Fibroblast of mammary gland (primary cell): ENCODE measurements at places on chromosomes 16 and 17.

DNA sequence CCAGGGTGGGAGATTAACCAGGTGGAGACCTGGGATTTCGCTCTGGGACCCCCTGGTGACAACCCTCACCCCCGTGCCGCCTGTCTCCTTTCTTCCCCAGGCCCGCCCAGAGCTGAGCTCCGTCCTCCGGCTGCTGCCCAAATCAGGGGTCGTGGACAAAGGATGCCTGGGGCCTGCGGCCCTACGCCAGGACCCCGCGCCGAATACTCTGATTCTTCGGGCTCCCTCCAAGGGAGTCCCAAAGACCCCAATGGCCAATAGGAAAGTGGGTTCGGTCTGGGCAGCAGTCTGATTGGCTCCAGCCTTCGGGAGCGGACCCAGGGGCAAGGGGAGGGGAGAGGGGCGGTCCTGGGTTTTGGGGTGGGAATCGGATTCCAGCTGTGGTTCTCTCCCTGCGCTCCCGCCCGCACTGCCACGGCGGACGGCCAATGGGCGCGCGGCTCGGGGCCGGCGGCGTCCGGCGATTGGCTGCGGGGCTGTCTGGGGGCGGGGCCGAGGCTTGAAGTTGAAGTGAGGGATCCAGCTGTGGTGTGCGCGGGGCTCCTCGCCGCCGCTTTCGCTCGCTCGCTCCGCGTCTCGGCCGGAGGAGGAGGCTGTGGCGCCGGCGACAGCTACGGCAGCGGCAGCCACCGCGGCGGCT, at the start of gene CACNA1G:
TSS of gene CACNA1G (plus strand) at position 531 of the 640 bp plus-strand sequence. CDS start 745 bp downstream, outside the sequence.
- DNase-seq = peak; percentile 74

- DNase-seq = no peak
Observed at GRCh38 chr16:73428121-73428520, 380.2 kb upstream of the ZFHX3 start.

- DNase-seq = no peak
Observed at GRCh38 chr16:88610909-88611812, 27.2 kb upstream of the IL17C start.

- DNase-seq = peak; percentile 96
Observed at GRCh38 chr17:836151-836550, 54.0 kb downstream of the MRM3 start.

DNA sequence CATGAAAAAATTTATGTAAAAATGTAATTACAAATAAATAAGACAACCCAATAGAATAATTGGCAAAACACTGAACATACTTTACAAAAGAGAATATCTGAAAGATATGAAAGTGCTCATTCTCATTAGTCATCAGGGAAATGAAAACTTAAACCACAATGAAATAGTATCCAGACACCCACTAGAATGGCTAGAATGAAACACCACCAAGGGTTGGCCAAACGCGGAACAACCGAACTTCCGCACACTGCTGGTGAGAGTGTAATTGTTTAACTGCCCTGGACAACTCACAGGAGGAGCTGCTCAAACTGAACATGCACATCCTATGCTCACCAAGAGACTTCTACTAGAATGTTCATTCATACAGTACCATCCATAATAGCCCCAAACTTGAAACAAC, 5.8 kb upstream of the ZDHHC7 start:
- peak; percentile 61 for DNase-seq

DNA sequence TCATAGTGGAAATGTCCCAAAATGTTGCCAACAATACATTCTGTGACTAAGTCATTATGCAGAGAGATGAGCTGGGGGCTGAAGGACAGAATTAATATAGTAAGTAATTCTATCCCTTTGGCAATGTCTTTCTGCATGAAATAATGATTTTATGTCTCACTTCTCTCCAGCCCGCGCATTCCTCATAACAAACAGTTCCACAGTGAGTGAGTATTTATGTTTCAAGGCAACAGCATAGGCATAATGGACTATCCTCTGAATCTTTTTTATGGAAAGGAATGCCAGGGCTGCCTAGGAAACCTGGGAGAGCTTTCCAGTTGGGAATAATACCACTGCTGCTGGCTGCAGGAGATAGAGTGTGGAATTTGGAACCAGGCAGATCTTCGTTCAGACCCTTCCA, 477.7 kb downstream of the HS3ST4 start:
- no peak for DNase-seq

DNA sequence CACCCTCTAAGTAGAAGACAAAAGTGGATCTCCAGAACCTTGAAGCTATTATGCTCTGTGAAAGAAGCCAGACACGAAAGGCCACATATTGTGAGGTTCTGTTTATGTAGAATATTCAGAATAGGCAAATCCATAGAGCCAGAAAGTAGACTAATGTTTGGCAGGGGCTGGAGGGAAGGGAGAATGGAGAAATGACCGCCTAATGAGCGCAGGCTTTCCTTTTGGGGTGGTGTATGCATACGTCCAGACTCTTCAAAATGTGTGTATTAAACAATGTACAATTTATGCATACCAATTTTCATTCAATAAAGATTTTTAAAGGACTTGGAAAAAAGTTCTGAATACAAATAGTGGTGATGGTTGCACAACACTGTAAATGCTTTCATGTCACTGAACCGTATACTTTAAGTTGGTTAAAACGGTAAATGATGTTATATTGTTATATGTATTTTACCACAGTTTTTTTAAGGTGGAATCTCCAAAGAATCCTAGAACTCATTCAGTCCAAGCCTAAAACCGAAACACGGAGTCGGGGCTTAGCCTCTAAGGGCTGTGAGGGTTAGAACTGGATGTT, 397.4 kb downstream of the SOX9 start:
- DNase-seq = no peak

- DNase-seq = peak; percentile 92
Observed at GRCh38 chr17:59753522-59754467, 46.3 kb downstream of the VMP1 start.

DNA sequence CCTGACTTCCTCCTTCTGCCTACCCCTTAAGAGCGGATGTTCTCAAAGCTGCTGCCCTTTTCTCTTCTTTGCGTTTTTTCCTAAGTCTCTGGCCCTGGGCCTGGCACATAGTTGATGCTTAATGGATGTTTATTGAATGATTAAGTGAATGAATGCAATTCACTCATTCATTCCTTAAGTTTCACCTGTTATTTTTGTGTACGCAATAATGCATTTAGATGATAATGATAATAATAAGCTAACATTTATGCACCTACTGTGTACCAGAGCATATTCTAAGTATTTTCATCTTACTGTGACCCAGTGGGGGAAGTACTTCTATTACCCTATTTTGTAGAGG, 4.4 kb downstream of the CCL5 start:
- no peak for DNase-seq

GRCh38 chr17:28725660-28726225, 290 bp downstream of the TLCD1 start:
- peak; percentile 77 for DNase-seq

GRCh38 chr16:57167538-57167937, 18.3 kb downstream of the PSME3IP1 start:
- no peak for DNase-seq

- DNase-seq = no peak
Observed at GRCh38 chr17:27578718-27579085, 52.3 kb upstream of the LGALS9 start.
